ENCODE measurements at places on chromosomes 6 and 20.

DNA sequence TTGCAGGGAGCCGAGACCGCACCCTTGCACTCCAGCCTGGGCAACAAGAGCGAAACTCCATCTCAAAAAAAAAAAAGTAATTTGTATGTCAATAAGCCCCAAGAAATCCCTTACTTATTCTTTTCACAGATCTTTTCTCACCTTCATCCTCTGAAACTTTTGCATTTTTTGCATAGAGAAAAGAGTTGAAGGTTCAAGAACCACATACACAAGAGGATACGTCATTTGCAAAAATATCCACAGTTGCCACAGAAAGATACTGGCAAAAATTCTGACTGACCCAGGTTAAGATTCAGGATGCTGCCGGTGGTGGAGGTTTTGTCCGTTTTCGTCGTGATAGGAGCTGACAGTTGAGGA, 94.5 kb downstream of the ZMYND8 start:
- no peak for DNase-seq

DNA sequence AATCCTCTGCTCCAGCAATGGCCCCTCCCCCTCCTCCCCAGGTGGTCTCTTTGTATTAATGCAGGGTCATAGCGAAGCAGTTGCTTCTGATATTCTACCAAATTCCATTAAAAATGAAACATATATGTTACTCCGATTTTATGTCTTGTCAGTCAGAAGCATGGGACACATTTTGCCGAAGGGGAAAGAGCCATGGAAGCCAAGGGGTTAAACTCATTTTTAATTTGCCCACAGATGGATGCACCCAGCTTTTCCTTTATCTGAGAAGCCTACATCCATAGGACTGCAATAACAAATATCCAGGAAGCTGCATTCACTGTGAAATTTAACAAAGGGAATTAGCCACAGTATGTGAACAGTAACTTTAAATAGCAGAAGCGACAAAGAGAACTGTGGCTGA, 688.2 kb downstream of the QKI start:
- no peak for DNase-seq

DNA sequence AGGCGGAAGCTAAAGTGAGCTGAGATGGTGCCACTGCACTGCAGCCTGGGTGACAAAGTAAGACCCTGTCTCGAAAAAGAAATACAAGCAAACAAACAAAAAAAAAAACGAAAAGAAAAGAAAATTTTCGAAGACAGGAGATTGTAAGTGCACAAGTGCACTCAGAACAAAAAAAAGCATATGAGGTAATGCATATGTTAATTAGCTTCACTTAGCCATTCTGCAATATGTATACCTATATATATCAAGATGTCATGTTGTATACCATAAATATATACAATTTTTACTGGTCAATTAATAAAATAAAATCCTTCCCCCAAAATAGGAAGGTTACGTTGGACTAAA, 127.5 kb downstream of the RIN2 start:
- no peak for DNase-seq

- DNase-seq = no peak
Observed at GRCh38 chr6:43744491-43744890, 25.5 kb upstream of the VEGFA start.

Measured in colonic mucosa (tissue), 4 donors.